Thoracic aorta endothelial cell (primary cell): ENCODE measurements at places on chromosomes 16 and 17. TPM values are rescaled to one million over a fixed set of nuclear protein-coding genes. Genes with fewer than 3 reads are reported as not detected.

CCL16 gene
- total RNA-seq = 1.1 and 1.5 TPM in 2 replicates

TXNL4B gene
- total RNA-seq = 10.9 and 12.3 TPM in 2 replicates

NGFR gene
- total RNA-seq = 0.07 TPM in 1 of 2 replicates, not detected in the other

TMEM114 gene
- total RNA-seq = not detected in 2 replicates

CRYM gene
- total RNA-seq = not detected in 2 replicates

CMTM2 gene
- not detected in 2 replicates for total RNA-seq

ZNF213 gene
- total RNA-seq = 6.2 and 6.6 TPM in 2 replicates
